ENCODE measurements at places on chromosomes 2 and 18.

GRCh38 chr2:237885111-237885930 lies 25.9 kb downstream of the RAMP1 start:
- no peak for DNase-seq

DNA sequence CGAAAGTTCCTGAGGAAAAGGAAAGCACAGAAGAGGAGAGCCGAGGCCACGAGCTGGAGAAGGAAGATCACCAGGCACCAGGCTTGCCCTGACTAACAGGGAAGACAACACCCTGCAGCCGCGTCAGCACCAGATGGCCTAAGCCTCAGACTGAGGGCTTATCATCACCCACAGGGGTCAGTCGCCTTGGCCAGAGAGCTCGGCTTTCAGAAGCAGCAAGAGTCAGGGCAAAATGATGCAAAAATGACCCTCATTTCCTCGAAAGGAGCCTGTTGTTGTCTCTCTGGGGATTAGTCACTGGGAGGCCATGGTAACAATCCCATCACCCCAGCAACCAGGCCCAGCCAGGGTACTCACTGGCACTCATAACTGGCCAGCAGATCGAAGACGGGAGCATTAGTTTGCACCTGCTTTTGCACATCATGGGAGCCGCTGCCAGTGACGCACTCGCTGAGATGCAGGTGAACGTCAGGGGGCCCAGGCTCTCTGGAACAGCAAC lies 42.7 kb upstream of the ZFP36L2 start:
- no peak for DNase-seq

- no peak for DNase-seq
Measured at GRCh38 chr2:85996591-85996990, 107.8 kb upstream of the ST3GAL5 start.

GRCh38 chr2:64944484-64944883 lies 44.7 kb upstream of the SLC1A4 start:
- no peak for DNase-seq

DNA sequence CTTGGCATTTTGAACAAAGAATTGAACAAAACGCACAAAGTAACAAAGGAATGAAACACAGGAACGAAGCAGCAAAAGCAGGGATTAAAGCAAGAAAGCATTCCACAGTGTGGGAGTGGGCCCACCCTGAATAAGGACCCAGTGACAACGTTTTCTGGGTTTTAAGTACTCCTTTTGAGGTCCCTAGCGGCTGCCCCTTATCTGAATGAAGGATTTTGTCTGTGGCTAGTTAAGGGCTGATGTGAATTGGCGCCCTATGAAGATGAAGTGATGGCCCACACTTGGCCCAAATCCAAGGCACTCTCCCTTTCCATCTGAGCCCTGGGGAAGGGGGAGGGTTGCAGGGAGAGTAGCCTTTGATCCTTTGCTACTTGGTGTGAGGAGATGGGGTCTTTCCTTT lies 7.8 kb upstream of the CCDC141 start:
- no peak for DNase-seq

- no peak for DNase-seq
Measured at GRCh38 chr2:38568724-38569436, 33.8 kb downstream of the HNRNPLL start.

DNA sequence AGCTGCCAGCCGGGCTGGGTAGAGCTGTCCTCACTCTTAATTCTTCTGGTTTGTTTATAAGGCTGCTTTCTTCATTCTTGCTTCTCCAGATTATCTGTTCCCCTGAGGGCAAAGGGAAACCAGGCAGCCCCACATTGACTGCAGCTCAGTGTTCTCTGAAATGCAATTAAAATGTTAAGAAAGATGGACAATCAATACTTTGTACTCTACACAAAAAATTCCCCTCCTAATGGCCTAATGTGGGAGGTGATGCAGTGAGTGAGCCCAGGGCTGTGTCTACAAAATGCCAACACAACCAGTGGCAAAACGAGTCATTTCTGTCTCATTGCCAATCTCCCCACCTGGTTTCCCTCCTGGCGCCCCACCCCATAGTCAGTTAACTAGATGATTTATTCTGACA lies 541.7 kb upstream of the RAB6C start:
- DNase-seq = no peak

DNA sequence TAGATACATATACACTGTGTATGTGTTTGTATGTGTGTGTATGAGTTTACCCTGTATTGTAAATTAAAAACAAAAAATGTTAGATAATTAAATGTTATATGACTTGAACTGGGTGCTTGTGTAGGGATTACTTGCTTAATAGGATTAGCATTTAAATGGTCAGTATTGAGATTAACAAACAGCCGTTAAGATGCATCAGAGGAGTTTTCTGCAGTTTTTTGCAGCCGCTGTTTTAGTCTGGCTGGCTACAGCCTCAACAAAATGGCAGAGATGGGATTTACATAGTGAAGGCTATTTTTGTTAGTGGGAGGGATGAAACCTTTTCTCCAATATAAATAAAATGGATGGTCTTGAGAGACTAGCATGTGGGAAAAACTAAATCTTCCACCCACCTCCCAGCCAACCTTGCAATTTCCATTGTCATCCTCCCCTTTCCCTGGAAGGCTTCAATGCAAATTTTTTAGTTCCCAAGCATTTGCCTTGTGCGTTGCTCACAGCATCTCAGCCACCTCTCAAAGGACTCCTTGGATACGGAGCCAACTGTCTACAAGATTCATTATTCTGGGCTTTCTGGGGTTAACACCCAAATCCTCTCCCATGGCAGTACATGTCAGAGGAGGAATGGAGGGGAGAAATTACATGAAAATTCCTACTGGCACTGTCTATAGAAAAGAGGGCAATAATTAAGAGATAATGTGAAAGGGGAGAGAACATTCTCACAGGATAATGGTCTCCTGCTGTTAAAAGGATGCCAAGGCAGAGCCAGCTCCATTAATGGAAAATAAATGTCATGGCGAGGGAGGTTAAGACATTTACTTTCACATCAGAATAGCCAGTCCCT lies 351.9 kb downstream of the CDH2 start:
- DNase-seq = no peak

GRCh38 chr2:217099561-217099960 lies 239.7 kb upstream of the TNP1 start:
- DNase-seq = no peak

DNA sequence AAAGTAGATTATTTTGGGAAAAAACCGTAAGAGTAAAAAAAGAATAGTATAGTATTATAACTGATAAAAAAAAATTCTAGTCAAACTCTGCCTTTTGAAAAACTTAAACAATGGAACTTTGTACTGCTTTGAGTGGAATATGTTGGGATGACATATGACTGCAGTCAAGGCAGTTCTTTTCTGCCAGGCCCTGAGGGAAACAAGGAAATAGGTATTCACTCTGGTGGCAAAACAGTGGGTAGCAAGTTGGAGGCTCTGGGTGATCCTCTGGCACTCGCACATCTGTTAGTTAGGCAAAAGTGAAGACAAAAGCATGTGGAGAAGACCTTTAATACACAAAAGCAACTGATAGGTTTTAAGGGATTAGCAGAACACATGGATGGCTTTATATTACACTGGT lies 102.2 kb downstream of the ARHGEF33 start:
- DNase-seq = no peak

DNA sequence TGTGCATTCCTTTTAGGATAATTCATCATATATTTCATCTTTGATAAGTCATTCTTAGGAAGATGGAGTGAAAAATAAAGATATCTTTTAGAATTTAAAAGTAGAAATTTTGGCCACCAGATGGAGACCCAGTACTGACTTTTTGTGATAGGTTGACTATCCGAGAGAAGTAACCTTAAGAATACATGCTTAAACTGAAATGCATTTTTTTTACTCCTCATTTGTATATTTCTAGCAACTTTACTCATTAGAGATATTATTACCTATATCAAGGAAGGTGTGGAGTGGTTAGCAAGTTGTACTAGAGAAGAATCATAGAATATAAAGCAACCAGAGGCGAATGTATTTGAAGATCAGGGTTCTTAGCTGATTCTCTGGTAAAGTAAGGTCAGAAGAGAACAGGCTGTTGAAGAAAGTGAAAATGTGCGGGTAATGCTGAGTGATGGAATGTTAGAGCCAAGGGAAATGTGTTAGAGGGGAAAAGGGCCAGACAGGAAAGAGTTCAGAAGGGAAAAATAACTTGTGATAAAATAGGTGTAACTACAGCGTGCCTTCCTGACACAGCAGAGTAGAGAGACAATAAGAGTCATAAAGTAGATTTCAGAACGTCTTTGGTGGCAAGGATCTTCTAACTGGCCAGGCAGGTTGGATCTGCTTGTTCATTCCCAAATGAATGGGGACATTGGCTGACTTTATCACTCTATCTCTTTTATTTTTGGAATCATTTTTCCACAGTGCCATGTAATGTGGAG lies 52.3 kb downstream of the TDRD15 start:
- no peak for DNase-seq

DNA sequence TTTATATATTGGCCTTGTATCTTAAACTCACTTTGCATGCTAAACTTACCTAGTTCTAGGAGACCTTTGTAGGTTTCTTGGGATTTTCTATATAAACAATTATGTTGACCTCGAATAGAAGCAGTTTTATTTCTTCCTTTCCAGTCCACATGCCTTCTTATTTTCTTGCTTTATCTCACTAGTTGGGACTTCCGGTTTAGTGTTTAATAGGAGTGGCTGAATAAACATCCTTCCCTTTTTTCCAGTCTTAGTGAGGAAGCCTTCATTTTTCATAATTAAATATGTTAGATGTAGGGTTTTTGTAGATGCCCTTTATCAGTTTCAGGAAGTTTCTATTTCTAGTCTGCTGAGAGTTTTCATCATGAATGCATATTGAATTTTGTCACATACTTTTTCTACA lies 347.3 kb upstream of the HNRNPA3 start:
- no peak for DNase-seq

- DNase-seq = no peak
Measured at GRCh38 chr18:9535430-9535991, 60.2 kb downstream of the RALBP1 start.

GRCh38 chr2:220090050-220090449 lies 462.6 kb downstream of the SLC4A3 start:
- DNase-seq = no peak

- DNase-seq = no peak
Measured at GRCh38 chr2:86747711-86748639, 27.9 kb downstream of the RMND5A start.

DNA sequence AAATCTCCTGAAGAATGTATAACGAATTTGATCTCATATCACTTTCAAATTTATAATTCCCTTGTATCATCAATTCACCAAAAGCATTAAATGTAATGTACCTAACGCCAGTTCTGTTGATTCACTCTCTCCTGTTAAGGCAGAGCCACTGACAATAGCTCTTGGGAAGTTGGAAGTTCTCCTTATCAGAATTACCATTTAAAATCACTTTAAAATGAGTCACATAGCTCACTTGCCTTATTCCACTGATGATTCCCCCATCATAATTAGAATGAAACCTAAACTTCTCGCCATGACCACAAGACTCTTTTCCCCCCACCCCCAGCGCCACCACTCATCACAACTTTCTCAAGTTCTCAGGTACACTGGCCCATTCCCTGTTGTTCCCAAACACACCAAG lies 117.1 kb downstream of the PID1 start:
- no peak for DNase-seq

DNA sequence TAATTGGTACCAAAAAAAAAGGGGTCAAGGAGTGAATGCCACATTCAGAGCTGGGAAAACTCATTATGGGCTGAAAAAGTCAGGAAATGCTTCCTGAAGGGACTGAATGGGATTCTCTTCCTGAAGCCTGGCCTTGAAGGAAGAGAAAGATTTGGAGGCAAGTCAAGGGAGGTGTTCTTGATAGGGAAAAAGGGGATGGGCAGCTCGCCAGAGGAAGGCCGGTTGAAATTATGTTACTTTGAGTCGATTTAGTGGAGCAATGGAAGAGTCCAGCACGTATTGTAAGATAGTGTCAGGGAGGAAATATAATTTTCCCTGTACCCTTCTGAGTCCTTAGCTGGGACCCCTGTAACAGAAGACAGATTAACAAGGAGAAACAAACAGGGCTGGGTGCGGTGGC lies 115.3 kb upstream of the STPG4 start:
- DNase-seq = no peak

DNA sequence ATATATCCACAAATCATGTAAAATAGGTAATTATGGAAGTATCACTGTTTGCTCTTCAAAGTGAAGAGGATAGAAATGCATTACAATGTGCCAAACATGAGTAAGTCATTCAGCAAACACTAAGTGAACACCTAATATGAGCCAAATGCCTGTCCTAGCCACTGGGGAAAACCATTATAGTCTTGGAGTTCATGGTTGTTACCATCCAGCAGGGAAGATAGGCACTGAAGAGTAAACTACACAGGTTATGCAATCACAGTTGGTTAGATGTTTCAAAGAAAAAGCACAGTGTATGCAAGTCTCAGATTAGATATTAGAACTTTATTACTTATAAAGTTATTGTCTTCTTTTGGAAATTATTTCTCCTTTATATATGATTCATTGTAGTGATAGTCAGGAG lies 3.9 kb upstream of the SERPINB2 start:
- no peak for DNase-seq

DNA sequence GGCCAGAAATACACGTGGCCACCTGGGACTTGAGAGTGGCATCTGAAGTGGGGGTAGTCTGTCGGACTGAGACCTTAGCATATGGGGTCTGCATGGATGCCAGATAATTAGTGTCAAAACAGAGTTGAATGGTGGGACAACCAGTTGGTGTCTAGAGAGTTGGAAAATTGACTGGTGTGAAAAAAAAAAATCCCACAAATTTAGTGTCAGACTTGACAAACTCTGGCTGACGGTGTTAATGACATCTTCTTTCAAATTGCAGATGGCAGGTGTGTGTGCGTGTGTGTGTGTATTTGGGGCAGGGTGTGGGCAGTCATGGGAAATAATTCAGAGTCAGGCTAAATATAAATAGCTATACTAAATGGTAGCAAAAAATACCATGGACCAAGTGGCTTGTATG lies 365.4 kb upstream of the RGPD4 start:
- no peak for DNase-seq

DNA sequence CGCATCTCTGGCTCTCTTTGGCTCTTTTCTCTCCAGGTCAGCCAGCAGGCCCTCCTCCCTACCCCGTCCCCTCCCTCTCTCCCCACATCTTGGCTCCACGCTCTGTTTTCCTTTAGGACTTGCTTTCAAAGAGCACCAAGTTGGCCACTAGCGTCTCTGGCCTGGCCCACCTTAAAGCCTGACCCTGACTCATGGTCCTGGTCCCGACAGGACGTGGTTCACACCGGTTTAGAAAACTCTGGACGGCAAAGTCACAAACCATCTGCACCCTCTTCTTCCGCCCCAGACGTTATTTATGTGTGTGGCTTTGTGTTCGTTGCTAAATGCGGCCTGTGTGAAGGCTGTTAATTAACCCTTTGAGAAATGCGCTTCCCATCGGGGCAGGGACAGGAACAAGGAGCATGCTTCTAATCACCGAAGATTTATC lies 169.0 kb upstream of the HAAO start:
- no peak for DNase-seq

DNA sequence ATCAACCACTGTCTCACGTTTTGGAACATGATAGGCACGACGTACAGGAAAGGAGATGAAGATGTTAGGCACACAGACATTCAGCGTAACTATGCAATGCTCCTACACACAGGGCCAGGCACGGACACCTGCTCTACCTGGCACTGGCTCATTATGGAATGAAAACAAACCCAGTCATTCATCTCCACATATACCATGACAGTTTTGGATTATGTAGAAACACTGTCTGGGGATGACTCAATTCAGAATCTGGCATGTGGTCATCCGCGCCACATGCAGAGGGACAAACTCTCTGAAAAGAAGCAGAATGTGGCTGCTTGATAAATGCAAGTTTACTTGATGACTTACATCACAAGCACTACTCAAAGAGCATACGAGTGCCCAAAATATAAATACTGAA lies 29.5 kb upstream of the NFU1 start:
- no peak for DNase-seq

Data from activated CD8-positive, alpha-beta memory T cell treated with anti-CD3 and anti-CD28 coated beads for 4 hours (primary cell).